ENCODE measurements at places on chromosomes 4 and X.

- no peak for DNase-seq
Observed at GRCh38 chr4:183397741-183398297, 46.6 kb upstream of the CDKN2AIP start.

DNA sequence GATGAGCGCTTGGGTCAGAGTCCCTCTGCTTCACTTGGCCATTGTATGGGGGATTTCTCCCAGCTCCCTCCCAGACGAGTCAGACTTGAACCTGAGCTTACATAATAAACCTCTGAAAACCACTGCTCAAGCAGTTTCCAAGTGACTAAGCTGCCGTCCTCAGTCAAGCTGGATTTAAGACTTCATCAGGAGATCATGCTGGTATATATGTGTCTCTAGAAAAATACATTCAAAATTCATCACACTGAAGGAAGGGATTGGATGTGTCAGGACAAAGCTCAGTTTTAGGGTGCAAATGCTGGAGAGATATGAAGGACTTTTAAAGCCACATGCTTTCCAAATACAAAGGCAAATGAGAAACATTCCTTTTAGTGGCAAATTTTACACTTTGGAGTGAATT lies 114.3 kb downstream of the QDPR start:
- DNase-seq: no peak

DNA sequence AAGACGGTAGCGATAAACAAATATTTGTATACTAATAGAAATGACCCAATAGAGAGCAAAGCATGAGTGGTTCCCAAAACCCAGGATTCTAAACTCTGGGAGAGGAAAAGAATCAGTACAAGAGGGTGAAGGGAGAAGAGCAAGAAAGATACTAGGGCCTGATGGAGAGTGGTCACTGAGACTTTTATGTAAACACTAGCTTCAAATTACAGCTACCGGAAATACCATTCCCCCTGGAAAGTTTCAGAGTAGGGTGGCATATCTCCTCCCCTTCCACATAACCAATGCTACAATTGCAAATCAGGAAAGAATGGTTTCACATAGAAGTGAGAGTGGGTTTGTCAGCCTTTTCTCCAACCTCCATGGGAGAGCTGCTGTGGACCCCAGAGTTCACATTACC lies 77.1 kb downstream of the EIF4E start:
- DNase-seq: no peak

- DNase-seq: no peak
Observed at GRCh38 chr4:159460371-159460770, 357.5 kb downstream of the RAPGEF2 start.

DNA sequence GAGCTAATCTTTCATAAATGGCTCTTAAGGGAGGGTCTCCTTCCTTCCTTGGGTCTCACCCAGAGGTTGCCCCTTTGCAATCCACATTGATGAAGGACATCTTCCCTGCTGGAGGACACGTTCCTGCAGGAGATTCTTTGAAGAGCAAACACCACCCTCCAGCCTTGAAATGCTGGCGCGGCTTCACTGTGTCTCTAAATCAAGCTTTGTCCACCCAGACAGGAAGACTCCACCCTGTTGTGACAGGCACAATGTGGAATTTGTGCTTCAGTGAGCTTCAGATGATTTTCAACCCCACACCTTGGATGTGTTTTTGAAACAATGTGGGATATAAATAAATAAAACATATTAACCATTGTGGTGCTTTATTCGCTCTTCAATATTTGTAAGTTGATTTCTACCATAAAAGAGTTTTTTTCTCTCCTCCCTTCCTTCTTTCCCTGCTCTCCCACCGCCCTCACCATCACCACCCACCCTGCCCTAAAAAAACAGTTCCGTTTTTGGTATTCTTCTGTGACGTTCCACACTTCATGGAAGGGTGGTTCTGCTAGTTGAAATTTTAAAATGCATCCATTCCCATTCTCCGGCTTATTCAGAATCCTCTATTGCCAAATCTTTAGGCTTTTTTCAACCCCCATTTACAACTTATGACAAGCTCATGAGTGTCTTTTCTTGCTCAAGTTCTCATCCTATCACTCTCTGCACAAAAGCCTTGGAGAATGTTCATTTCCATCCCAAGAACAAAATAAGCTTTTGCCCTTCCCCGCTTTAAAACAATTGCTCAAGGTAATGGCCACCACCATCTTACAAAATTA lies 264.3 kb downstream of the RAPGEF2 start:
- no peak for DNase-seq

- DNase-seq: no peak
Observed at GRCh38 chr4:134691915-134692314, 490.3 kb upstream of the PABPC4L start.

DNA sequence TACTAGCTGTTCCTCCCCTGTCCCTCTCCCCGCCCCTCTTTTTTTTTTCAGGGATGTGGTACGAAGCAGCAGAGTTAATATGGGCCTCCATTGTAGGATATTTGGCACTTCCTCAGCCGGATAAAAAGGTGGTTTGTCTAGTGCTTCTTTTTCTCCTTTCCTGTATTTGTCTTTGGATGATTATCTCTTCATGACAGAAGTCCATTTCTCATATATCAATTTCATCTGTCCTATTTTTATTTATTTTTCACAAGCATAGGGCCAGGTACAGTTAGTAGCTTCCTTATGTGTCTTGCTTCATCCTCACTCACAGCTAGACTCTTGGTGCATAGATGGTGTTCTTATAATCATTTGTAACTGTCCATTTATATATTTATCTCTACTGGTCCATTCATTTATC lies 89.6 kb downstream of the NEUROG2 start:
- DNase-seq: no peak

DNA sequence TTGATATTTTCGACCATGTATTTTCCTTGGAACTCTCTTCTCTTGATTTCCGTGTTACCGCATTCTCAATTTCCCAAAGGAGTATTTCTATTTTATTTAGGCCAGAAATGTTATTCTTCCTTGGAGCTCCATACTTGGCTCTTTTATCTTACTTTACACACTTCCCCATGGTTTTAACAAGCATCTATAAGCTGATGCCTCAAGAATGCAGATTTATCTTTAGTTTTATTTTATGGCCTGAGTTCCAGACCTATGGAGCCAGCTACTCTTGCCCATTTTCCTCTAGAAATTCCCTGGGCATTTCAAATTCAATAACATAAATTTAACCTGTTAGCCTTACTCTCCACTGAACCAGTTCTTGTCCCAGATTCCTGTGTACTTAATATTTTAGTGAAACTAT lies 43.7 kb downstream of the SULT1E1 start:
- no peak for DNase-seq

DNA sequence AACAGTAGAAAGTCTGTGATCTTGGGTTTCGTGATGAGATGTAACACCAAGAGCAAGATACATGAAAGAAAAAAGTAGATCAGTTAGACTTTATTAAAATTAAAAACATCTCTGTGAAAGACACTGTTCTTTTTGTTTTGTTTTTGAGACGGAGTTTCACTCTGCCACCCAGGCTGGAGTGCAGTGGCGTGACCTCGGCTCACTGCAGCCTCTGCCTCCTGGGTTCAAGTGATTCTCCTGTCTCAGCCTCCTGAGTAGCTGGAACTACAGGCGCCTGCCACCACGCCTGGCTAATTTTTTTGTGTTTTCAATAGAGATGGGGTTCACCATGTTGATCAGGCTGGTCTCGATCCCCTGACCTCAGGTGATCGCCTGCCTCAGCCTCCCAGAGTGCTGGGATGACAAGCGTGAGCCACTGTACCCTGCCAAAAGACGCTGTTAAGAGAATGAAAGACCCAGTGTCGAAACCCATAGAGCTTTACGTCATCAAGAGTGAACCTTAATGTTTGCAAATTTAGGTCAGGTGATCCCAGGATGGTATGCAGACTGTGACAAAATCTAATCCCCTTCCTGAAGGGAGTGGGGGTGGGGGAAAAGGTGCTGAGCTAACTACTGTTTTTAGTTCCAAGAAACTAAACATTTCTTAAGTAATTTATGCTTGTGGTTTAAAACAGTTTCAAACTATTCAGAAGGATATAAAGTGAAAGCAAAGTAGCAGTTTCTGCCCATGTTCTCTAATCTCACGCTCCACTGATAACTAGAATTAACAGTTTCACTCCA lies 8.0 kb downstream of the OFD1 start:
- DNase-seq: no peak

DNA sequence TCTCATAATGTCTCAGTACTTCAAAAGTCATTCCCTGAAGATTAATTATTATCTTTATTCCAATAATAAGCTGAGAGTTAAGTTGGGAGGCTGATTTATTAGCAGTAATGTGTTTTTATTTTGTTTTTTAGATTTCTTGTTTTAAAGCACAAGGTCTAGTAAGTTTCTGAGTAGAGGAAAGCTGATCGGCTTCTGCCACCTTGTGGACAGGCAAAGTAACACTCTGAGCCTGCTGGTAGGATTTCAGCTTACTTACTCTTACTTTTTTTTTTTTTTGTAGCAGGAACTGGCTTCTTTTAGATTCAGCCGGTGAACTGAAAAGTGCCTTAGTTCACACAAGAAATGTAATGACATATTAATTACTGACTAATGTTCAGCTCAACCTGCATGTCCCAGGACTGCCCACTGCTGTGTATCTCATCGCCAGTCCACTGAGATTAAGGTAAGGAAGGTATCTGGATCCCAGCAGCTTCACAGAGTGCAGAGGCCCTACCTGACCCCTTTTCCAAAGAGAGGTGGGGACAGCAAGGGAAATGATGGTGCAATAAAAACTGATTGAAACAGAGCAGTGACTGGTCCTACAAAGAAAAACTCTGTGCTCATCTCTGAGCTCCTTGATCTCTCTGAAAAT lies 126.5 kb downstream of the ADGRA3 start:
- no peak for DNase-seq

DNA sequence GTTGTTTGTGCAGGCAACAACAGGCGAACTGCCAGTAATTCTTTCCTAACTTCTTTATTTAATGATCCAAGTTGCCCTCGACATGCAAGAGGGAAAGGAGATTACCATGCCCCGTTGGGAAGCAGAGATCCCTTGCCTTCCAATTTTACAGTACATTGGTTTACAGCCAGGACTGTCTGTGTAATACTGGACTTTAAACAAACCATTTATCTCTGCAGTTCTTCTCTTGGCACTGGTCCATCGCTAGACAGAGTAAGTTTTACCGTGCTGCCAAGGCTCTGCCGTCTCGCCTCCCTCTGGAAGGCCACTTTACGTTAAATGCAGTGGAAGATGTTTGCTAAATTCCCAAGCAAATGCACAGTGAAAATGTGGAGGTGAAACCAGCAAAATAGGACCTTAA lies 660.3 kb upstream of the PRKX start:
- DNase-seq: no peak

DNA sequence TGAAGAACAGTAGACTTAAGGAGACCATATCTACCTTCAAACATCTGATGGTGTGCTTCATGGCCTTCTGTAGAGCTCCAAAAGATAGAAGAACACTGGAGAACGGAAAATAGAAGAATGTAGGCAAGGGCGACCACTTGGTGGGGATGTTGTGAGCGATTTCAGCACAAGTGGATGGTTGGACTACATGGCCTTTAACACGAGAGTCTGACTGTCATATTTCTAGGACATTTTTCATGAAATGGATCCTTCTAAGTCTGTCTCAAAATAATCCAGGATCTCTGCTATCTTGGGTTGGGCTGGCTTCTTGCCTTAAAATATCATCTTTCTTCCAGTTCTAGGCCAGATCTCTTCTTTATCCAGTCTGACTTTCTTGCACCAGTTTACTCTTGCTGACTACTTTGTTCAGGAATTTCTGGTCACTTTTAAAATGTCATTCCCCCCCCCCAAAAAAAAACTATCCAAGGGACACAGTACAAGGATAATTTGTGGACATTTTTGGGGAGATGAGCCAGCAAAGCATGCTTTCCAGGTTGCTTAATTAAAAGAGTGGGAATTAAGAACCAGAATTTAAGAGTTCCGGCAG lies 1.2 kb upstream of the MID1IP1 start:
- DNase-seq: no peak

GRCh38 chr4:7037425-7037824 lies 5.7 kb upstream of the TADA2B start:
- DNase-seq: no peak

DNA sequence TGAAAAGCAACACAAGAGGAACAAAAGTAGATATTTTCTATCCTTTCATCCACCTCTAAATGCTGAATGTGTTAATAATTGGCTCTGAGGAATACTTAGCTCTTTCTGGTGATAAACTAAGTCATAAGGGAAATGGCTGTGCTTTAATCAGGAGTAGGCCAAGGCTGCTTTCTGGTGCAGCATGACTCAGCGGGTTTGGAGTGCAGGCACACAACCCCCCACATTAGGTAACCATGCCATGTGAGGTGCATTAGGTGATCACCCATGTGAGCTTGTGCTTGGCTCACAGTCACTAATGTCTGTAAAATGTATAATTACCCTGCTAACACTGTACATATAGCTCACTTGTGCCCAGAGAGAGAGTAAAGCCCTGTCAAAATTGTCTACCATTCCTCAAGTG lies 57.2 kb downstream of the USP38 start:
- no peak for DNase-seq

- DNase-seq: no peak
Observed at GRCh38 chr4:123507376-123507775, 110.8 kb downstream of the SPRY1 start.

GRCh38 chrX:140057001-140057411 lies 91.7 kb upstream of the CXorf66 start:
- DNase-seq: peak; percentile 6

- DNase-seq: no peak
Observed at GRCh38 chrX:13082206-13083065, 38.0 kb upstream of the FAM9C start.

DNA sequence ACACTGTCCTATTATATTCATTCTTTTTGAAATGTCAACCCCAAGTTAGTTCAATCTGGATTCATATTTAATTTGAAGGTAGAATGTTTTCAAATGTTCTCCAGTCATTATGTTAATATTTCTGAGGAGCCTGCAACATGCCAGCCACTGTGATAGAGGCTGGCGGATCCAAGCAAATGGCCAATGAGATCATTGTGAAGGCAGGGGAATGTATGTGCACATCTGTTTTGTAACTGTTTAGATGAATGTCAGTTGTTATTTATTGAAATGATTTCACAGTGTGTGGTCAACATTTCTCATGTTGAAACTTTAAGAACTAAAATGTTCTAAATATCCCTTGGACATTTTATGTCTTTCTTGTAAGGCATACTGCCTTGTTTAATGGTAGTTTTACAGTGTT lies 1.6 kb downstream of the CXCL1 start:
- DNase-seq: no peak

DNA sequence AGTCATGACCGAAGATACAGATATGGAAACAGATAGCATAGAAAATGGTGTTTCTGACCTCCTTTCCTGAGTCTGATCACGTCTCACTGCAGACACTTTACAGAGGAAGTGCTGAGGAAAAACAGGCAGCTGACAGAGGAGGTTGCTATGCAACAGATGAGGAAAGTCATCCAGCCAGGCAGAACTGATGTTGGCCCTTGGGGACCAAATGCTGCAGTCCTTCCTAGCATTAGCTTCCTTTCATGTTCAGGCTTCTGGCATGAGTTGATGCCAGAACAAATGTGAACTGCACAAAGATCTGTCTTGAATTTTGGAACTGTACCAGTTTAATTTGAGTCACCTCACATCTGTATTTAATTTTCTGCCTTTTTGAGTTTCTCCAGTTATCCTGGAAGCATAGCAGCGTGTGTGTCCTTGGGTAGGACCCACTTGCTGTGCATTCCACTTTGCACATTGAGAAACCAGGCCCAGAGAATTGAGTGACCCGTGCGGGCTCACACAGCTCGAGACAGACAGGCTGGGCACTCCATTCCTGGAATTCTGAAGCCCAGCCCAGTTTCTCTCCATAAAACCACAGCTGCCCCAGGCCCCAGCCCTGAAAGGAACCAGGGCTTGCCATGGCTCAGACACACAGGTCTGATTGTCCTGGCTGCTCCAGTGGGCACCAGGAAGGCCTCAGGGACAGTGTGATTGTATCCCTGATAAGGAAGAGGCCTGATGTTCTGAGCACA lies 1.4 kb upstream of the MAGED1 start:
- DNase-seq: no peak

GRCh38 chrX:123720486-123720885 lies 12.4 kb downstream of the THOC2 start:
- no peak for DNase-seq

Data from stimulated activated CD8-positive, alpha-beta memory T cell treated with anti-CD3 and anti-CD28 coated beads, Interleukin-12 subunit alpha, Interleukin-12 subunit beta, amount 100 ng/mL, for 4 hours (primary cell).